ENCODE measurements at places on chromosomes 3 and 15. TPM values are rescaled to one million over a fixed set of nuclear protein-coding genes. Genes with fewer than 3 reads are reported as not detected.

DNA sequence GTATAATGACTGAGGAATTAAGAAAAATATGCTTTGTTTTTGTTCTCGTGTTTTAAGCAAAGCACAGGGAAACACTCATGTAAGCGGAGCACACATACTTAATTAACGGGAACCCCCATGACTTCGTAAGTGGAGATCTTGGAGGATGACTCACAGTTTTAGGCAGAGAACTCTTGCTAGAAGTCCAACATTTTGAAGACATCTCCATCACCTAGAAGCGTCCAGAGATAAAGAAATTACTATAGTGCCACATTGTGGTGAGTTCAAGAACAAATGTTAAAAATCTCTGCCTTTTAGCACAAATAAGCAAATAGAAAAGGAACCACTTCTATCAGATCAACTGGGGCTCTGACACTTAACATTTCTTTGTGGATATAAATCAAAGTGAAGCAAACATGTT lies 194.1 kb upstream of the ARHGEF26 start:
- no peaks in the 10 kb centered on the region for H3K27me3 ChIP-seq
- H3K4me3 ChIP-seq = no peak overlapping the region
- no peaks in the 10 kb centered on the region for H3K36me3 ChIP-seq
- no peaks in the 10 kb centered on the region for H3K4me1 ChIP-seq
- H3K27ac ChIP-seq = no peak overlapping the region

DNA sequence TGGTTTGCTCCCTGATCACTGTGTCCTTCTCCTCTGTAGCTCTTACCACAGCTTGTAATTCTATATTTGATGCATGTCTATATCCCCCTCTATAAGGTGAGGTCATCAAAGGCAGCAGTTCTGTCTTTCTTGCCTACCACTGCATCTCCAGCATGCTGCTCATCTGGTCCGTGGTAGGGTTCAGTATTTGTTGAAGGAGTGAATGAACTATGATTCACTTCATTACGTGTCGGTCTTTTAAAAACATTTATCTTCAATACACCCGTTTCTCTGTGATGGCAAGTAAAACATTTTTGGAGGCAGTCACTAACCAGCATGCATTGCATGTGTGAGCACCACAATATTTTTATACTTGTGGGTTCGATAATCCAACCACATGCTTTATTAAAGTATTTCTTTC lies 27.6 kb downstream of the CHST14 start:
- H3K27me3 ChIP-seq = no peaks in the 10 kb centered on the region
- H3K27ac ChIP-seq = no peak overlapping the region
- H3K36me3 ChIP-seq = no peaks in the 10 kb centered on the region
- no peak for DNase-seq
- no peak overlapping the region for H3K4me3 ChIP-seq
- no peaks in the 10 kb centered on the region for H3K4me1 ChIP-seq

Gene CTXN2
- not detected for total RNA-seq

DNA sequence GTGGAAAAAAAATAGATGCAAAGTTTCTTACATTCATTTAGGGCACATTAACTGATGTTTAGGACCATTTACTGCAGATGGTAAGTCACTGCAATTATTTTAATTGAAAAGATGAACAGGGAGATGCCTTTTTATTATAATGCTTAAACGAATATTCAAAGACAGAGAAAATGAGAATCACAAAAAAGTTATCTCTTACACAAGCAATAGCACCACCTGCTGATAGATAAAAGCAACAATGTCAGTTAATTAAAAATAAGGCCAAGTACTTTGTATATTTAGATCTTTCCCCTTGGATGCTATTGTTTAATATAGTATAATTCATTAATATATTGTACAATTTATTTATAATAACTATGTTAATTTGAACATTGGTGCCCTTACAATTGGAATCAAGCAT lies 55.9 kb downstream of the IFT80 start:
- no peaks in the 10 kb centered on the region for H3K36me3 ChIP-seq
- no peaks in the 10 kb centered on the region for H3K4me1 ChIP-seq
- no peak overlapping the region for H3K4me3 ChIP-seq
- DNase-seq = no peak
- no peaks in the 10 kb centered on the region for H3K27me3 ChIP-seq
- H3K27ac ChIP-seq = no peak overlapping the region

Gene VILL
- 1.1 TPM for total RNA-seq

DNA sequence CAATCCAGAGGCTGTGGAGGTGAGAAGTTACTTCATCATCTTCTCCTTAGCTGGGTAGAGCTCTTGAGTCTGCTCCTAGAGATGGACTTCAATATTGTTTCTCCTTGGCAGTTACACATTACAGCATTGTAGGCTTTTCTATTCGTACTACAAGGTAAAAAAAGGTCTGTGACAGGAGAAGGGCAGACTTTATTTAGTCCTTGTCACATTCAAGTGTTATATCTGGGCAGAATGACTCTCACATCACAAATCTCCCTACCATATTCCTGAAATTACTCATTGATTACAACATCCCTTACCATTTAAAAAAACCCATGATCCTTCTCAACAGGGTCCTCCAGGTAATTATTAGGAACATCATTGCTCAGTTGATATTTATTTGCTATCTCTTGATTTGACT lies 75.0 kb downstream of the AGBL1 start:
- no peak for DNase-seq
- H3K36me3 ChIP-seq = no peaks in the 10 kb centered on the region
- no peaks in the 10 kb centered on the region for H3K4me1 ChIP-seq
- no peak overlapping the region for H3K27ac ChIP-seq
- H3K4me3 ChIP-seq = no peak overlapping the region

Gene PCYT1A
- total RNA-seq = 90.4 TPM

Gene CP
- 3.8 TPM for total RNA-seq

DNA sequence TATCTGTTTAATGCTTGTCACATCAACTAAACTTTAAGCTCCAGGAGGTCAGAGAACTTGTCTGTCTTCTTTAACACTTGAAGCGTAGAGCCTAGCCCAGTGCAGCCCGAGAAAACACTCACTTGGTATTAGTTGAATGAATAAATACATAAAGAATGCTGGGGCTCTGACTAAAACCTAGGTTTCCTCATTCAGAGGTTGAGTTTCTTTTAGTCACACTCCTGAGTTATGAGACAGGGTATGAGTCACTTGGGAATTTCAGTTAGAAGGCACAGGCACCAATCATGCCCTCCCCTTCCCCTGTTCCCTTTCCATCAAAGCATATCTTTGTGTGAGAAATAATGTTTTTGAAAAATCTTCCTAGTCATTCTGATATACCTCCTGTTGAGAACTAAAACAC lies 589.8 kb upstream of the DPPA4 start:
- no peak for DNase-seq
- no peak overlapping the region for H3K4me3 ChIP-seq
- no peaks in the 10 kb centered on the region for H3K4me1 ChIP-seq
- H3K27ac ChIP-seq = no peak overlapping the region

GRCh38 chr3:134978658-134979057 lies 183.6 kb downstream of the EPHB1 start:
- H3K4me1 ChIP-seq = no peaks in the 10 kb centered on the region
- no peak overlapping the region for H3K4me3 ChIP-seq
- no peak overlapping the region for H3K27ac ChIP-seq
- no peaks in the 10 kb centered on the region for H3K27me3 ChIP-seq
- DNase-seq = no peak
- H3K36me3 ChIP-seq = no peaks in the 10 kb centered on the region

Data from heart left ventricle (tissue), 16 donors.